ENCODE measurements at places on chromosomes 3 and 15.

DNA sequence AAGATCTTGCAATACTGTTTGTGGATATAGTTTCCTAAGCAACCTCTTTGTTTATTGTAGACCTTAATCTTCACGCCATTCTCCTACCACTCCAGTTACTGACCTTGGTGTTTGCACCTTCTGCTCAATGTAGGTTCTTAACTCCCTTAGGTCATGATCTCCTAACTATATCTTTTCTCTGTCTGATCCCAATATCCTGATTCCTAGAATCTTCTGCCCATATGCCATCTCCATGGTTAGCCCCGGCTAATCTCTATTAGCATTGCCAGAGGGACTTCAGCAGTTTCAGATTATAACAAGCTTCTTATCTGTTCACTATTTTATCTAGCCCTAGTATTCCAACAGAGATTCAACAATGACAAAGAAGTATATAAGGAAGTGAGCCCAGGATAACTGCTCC, 64.9 kb downstream of the IMPG2 start:
- no peak for DNase-seq

DNA sequence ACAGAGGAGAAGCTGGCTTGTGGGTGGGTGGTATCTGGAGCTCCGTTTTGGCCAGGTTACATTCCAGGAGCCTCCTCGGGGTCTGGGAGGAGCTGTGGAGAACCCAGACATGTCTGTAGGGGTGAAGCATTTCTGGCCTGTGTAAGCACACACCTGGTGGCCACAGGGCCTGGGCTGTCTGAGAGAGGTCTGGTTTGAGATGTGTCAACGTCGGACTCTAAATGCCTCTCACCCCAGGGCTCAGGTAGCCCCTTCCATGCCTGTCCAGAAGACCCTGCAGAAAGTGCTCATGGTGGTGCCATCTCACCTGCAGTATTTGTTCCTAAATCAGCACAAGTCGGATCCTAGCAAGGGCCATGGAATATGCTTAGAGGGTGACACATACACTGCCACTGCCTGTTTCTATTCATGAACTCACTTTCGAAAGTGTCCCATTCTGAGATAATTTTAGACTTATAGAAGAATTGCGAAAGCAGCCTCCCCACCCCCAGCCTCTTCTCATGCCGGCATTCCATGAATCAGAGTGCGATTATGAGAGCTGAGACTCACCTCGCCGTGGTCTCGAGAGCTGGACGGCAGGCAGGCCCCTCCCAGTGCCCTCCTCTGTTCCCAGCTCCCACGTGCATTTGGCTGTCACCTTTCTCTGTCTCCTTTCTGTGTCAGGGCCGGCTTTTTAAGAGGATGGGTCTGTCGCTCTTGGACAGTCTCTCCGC, 63.7 kb downstream of the KLF15 start:
- DNase-seq = no peak

- DNase-seq = no peak
Observed at GRCh38 chr3:9765865-9766264, 3.9 kb downstream of the CAMK1 start.

- DNase-seq = no peak
Observed at GRCh38 chr3:48276911-48277641, 36.2 kb downstream of the ZNF589 start.

- no peak for DNase-seq
Observed at GRCh38 chr15:62066663-62067447, at the start of gene C2CD4A. C2CD4A (plus strand) TSS chr15:62066977; CDS start chr15:62067614, 637 bp downstream.

DNA sequence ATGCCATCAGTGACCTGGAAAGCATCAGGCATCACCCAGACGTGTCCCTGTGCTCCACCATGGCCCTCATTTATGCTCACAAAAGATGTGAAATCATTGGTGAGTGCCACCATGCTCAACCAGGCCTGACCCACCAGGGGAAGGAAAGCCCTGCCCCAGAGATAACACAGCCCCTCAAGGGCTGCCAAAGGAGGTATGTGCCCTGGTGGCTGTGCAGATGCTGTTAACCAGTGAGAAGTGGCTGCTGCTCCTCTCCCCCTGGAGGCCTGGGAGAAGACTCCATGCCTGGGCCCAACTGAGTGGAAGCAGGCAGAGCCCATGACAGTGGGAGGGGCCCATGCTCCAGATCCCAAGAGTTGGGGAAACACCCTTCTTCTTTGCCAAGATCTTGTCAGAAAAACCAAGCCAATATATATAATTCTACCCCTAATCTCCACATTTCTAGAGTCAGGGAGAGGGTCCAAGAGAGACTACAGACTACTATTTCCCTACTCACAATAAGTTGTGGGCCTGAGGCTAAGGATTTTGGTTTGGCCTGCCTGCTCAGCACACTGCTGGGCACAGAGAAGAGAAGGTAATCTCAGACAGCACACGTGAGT, 2.7 kb downstream of the TTC21A start:
- no peak for DNase-seq

DNA sequence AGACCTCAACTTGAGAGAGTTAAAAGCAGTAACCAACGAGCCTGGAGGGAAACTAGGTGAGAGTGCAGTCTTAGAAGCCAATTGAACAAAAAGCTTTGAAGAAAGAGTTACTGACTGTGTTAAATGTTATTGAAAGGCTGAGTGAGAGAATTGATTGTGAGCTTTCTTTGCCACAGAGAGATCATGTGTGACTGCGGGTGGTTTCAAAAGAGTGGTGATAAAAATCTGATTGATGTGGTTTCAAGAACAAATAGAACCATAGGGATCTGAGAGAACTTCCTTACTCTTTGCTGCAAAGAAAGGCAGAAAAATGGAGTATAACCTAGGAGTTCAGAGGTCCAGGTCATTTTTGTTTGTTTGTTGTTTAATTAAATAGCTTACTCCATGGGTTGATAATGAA, 759.9 kb upstream of the ALCAM start:
- no peak for DNase-seq

DNA sequence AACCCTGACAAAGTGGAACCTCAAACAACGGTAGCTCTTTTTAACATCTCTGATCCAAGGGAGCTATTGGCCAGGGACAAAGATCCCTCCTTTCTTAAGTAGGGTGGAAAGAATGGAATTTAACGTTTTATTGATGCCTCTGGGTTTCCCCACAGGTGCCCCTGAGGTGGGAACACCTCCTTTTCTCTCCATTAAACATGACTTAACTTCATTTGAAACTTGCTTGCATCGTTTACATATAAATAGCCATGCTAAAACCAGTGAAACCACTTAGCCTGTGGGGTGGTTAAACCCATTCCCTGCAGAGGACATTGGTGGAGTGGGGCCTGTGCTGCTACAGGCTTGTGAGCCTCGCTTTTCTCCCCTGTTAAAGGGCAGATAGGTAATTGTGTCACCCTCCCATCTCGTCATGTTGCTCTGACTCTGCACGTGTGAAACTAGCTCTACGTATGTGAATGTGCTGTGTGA, 9.7 kb downstream of the CGNL1 start:
- no peak for DNase-seq

DNA sequence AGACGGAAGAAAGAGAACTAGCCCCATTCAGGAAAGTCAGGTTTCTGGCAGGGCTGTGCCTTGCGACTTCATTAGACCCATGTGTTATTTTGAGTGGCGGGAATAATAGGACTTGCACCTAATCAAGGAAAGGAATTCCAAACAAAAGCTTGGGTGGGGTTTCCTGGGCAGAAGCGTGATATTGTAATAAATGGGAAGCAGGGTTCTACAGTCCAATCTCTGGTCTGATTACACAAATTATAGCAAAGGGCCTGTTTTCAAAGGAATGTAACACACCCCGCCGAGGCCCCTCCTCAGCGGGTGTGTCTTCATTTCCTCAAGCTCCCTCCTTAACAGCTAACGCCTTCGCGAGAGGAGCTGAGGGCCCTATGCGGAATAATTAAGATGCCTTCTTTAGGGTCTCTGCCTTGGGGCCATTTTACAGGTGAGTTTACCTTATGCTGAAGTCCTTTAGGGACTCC, 396.0 kb upstream of the C2CD4B start:
- no peak for DNase-seq

GRCh38 chr3:1079662-1080061, 13.2 kb upstream of the CNTN6 start:
- DNase-seq = no peak

GRCh38 chr3:52879090-52879489, 18.3 kb downstream of the STIMATE start:
- DNase-seq = no peak

DNA sequence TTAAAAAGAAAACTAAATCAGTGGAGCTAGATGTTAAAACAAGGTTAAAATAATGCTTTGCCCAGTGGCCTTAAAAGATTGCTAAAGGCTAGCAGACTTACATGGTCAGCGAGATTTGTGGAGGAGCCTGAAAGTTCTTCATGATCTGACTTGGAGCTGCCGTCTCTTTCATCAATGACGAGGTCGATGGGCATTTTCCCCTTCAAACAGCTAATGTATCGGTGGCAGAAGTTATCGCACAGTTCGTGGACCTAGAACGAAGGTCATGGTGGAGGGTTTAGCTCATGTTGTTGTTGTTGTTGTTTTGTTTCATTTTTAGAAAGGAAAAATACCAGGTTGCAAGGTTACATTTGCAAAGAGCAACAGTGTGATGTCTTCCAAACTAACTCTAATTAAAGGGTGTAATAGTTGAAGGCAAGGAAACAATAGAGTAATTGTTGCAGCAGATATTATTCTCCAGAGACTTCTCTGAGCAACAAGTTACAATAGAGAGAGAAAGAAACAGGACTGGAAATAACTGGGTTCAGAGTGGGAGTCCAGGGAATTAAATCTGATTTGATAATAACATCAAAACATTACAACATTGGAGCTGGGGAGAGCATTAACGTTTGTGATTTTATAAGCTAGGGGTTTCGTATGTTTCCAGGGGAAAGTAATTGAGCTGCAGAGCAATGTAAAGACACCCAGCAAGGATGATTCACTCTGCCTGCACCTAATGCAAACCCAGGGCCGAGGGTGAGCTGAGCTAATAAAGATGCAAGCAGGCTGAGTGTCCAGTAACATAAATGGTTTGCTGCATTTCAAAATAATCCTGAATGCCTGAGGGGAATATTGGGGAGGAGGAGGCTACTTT, 6.6 kb downstream of the MEIS2 start:
- DNase-seq = no peak

GRCh38 chr3:30511524-30512251, 94.7 kb upstream of the TGFBR2 start:
- no peak for DNase-seq

DNA sequence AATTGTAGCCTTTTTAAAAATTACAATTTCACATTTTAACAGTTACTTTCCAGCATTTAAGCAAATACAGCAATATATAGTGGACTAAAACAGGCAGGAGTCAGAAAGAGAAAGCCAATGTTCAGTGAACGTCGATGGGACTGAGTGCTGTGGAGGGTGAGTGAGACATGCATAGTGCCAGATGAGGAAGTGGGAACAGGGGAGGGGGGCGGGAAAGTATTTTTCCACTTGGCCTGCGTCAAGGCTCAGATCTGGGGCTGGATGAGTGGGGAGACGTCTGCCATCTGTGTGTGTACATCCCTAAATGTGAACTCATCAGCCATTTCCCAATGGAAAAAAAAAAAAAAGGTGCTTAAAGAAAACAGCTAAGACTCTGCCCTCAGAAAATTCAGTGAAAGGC, 19.2 kb upstream of the RAD18 start:
- no peak for DNase-seq

- no peak for DNase-seq
Observed at GRCh38 chr3:71294919-71295318, 288.6 kb downstream of the FOXP1 start.

DNA sequence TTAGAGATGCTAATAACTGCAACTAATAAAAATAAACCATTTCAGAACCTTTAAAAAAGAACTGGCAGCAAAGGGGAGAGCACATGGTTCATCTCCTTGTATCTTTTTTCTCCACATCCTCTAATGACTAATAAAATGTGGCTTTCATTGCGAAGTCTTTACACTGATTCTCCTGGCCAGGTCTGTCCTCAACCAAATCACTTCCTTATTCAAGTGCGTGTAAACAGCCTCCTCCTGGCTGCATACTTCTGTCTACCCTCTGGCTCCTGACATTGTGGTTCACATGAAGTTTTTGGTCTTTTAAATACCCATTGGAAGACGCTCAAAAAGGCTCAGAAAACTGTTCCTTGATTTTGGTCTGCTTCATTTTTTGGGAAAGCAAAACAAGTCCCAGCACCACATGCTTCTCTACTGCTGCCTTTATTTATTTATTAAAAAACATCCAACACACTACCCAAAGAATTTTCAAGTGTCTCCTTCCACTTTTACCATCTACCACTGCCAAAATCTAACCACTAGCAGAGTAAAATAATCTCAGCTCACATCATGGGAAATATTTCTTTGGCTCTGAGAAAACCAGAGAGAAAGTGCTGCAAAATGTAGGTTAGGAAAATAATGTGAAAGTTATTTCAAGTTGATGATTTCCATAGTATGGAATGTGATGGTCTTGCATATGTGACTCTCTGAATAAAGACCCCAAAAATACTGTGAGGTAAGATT, 85.1 kb downstream of the EFL1 start:
- no peak for DNase-seq

- DNase-seq = no peak
Observed at GRCh38 chr3:115418583-115418982, 204.7 kb upstream of the GAP43 start.

- no peak for DNase-seq
Observed at GRCh38 chr3:126755866-126756265, 51.8 kb downstream of the CHCHD6 start.

DNA sequence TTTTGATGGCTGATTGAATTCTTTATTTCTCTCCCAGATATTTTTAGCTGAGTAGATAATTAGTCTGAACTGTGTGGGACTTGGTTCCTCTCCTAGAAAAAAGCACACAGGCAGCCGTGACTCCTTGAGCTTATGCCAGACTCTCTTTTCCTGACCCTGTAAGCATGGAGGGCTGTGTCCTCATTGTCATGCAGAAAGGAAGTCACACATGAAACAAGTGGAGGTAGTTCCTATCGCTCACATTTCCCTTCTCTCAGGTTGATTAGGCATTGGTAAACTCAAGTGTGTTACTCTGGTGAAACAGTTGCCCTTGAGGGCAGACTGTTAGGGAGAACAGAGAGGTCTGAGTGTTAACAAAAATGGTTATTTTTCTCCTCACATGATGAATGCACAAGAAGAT, 6.3 kb upstream of the RTP4 start:
- DNase-seq = no peak

GRCh38 chr3:153967260-153967659, 153.9 kb upstream of the ARHGEF26 start:
- no peak for DNase-seq

DNA sequence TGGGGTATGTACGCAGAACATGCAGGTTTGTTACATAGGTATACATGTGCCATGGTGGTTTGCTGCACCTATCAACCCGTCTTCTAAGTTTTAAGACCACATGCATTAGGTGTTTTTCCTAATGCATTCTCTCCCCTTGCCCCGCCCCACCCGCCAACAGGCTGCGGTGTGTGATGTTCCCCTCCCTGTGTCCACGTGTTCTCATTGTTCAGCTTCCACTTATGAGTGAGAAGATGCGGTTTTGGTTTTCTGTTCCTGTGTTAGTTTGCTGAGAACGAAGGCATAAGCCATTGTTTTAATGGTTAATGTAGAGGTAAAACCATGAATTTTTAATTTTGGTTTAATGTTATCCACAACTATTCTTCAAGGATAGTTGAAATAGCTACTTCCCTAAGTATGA, 346.8 kb upstream of the EPHA6 start:
- no peak for DNase-seq

- no peak for DNase-seq
Observed at GRCh38 chr3:150972366-150973071, at the start of gene CLRN1. CLRN1 (minus strand) TSS chr3:150972727; CDS start chr3:150972708, 19 bp downstream.

GRCh38 chr3:34056951-34057390, 258.5 kb downstream of the PDCD6IP start:
- no peak for DNase-seq
